Cerebellar nuclear complex (tissue), 1 donor: ENCODE measurements at places on chromosomes 4 and X.

GRCh38 chrX:135974279-135974856, 580 bp upstream of the MMGT1 start:
- no peak for DNase-seq

DNA sequence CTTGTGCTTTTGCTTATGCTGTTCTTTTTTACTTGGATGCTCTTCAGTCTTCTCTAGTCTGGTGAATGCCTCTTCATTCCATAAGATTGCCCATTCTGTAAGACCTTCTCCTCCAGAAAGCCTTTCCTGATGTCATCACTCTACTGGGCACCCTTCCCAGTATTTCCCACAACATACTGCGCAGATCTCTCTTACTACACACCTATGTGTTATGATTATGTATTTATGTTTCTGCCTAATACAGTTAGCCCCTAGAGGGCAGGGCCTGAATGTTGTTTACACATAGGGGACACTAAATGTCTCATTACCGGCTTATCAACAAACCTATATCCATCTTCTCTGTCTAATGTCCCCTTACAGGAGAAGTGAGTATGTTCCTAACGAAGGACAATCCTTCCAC, 21.1 kb downstream of the AIFM1 start:
- DNase-seq: no peak

DNA sequence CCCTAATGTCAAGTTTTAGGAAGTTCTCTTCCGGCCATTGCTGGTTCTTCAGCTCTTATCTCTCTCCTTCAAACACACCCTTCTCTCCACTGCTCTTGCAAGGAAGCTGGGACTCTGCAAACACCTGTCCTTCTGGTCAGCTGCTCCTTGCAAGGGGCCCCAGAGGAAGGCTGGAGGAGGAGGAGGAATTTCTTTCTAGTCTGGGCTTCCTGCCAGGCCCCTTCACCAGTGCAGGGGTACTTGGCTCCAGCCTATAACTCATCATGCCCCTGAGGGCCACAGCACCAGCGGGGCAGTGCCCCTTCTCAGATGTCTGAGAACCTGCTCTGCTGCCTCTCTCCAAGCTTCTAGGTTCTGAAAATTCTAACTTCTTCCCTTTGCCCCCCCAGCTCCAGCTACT, 46.7 kb downstream of the REELD1 start:
- DNase-seq: no peak

DNA sequence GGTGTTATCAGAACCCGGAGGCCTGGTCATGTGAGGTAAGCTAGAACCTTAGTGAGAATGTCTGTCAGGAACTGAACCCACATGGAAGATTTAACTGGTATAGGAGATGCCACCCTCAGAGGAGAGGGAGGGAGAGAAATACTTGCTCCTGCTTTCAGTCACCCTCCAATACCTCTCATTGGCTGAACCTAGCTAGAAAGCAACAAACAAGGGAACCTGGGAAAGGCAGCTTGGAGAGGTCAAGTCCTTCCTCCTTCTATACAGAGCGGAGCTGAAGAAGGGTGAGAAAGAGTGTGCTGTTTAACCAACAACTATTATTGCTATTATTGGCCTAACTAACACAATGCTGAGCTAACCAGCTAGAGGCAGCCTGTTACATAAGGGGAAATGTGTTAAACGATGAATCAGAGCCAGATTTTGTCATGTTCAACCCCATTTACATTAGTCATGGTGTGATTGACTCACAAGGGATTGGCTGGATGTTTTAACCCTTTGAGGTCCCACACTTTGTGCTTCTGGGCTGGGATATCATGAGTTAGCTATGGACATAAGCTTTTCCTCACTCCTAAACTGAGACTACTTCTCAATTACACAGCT, 96.5 kb upstream of the ESX1 start:
- DNase-seq: no peak

DNA sequence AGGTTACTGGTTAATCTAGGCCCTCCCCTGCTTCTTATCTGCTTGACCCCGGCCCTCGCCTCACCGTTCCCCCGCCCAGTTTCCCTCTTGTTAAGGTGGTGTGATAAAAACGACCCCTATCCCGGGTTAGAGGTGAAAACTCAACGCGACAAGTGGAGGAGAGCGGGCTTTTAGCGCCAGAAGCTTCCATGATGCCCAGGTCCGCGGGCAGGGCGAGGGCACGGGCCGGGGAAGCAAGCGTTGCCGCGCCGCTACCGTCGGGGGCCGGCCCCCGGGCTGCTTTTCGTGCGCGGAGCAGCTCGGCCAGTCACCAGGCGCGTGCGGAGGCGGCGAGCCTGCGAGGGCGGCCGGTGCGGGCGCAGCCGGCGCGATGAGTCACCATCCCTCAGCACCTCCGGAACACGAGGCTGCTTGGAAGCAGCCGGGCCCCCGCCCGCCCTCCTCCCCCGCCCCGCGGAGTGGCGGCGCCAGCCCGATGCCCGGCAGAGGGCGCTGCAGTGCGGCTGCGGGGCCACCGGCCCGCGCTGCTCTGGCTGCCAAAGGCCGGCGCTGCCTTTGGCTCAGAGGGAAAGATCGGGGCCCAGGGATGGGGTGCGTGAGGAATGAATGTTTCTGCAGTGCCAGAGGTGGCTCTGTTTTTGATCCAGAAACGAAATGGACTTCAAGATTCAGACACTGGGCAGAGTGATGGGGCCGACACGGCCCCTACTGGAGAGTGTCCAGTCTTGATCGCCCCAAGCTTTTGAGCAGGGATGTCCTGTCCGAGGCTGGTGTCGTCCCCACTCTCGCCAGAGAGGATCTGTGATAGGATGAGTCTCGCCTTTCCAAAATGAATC, 107.8 kb downstream of the NHSL2 start:
- no peak for DNase-seq

- no peak for DNase-seq
Measured at GRCh38 chrX:29318012-29318411, 730.8 kb downstream of the IL1RAPL1 start.

DNA sequence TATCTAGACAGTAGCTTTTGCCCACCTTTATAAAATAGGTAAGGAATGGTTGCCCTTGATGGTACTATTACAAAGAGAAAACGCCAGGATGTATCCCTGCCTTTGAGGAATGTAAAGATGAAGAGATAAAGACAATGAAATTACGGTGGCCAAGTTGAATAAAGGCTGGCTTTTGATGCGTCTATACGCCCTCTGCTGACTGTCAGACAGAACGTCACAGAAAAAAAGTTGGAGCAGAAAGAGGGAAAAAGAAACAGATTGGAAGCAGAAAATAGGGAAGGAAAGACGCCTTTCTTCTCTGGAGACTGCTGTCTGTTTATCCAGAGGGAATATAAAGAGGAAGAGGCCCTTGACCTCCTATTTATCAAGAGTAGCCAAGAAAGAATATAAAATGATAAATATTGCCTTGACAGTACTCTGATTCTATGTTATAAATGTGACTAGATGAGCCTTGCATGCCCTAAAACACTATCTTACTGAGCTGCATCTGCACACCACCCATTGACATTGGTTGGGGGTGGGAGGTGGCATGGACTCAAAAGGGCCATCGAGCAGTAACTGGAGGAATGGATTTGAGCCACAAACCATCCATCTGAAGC, 30.6 kb downstream of the PCDH19 start:
- DNase-seq: no peak

GRCh38 chr4:100008048-100008447, 58.0 kb upstream of the H2AZ1 start:
- no peak for DNase-seq

- DNase-seq: no peak
Measured at GRCh38 chr4:43286137-43286536, 393.6 kb downstream of the GRXCR1 start.

- no peak for DNase-seq
Measured at GRCh38 chr4:61575796-61576195, 375.7 kb downstream of the ADGRL3 start.

DNA sequence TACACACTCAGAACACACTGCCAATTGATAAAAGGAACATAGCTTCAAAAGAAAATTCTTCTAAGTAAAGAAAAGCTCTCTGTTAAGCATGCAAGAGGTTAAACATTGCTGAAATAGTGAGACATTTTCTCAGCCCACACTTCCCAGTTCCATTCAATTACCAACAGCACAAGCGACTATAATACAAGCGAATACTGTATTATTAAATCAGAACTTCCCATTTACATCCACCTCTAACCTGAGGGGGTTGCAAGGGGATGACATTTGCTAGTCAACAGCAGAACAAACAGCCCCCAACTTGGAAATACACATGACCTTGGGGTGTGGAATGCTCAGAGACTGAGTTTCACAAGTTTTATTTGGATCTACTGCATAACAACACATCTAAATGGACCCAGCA, 1.1 kb downstream of the FSTL5 start:
- DNase-seq: no peak
